Pancreas (tissue), 10 donors: ENCODE measurements at places on chromosomes 7 and 10. TPM values are rescaled to one million over a fixed set of nuclear protein-coding genes. Genes with fewer than 3 reads are reported as not detected.

The FMC1 gene
- total RNA-seq = 7.8 TPM

The TYW1B gene
- total RNA-seq = 2.3 TPM

The TFR2 gene
- total RNA-seq = 0.51 TPM

The CYP51A1 gene
- total RNA-seq = 38.4 TPM

DNA sequence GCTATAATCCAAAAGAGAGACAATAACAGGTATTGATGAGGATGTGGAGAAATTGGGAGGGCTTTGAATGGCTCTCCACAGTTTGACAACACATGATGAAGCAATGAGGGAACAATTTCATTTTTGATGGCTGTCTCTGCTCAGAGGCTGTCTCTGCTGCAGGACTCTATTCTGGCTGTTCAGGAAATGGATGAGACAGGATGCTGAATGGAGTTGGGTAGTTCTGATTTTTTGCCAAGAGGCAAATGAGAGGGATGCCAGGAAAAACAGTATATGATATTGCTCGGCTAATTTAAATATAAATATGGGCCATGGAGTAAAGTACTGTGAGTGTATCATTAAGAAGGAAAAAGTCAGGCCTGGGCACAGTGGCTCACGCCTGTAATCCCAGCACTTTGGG is 16.8 kb downstream of the APBB1IP start:
- no peaks in the 10 kb centered on the region for H3K4me1 ChIP-seq
- no peaks in the 10 kb centered on the region for H3K27me3 ChIP-seq
- H3K36me3 ChIP-seq = no peaks in the 10 kb centered on the region
- no peak for DNase-seq

- no peak overlapping the region for H3K27ac ChIP-seq
- H3K27me3 ChIP-seq = no peaks in the 10 kb centered on the region
- peaks cover 9% of the 10 kb centered on the region for H3K4me1 ChIP-seq
- no peak overlapping the region for H3K4me3 ChIP-seq
Measured at GRCh38 chr7:29479301-29480200, 84.1 kb upstream of the PRR15 start.

GRCh38 chr7:43768201-43768886 is 9.9 kb downstream of the BLVRA start:
- no peaks in the 10 kb centered on the region for H3K27me3 ChIP-seq
- no peak overlapping the region for H3K27ac ChIP-seq

GRCh38 chr7:22944022-22944421 is 69.9 kb downstream of the HYCC1 start:
- H3K4me1 ChIP-seq = peaks cover 9% of the 10 kb centered on the region
- no peak for DNase-seq
- H3K27ac ChIP-seq = no peak overlapping the region
- no peak overlapping the region for H3K4me3 ChIP-seq
